ENCODE measurements at places on chromosomes 2 and 18.
A peak's percentile ranks its signal among the peaks of the same experiment; 100 is the strongest.

GRCh38 chr2:218716070-218716469, 5.4 kb downstream of the TTLL4 start:
- DNase-seq, result no peak

DNA sequence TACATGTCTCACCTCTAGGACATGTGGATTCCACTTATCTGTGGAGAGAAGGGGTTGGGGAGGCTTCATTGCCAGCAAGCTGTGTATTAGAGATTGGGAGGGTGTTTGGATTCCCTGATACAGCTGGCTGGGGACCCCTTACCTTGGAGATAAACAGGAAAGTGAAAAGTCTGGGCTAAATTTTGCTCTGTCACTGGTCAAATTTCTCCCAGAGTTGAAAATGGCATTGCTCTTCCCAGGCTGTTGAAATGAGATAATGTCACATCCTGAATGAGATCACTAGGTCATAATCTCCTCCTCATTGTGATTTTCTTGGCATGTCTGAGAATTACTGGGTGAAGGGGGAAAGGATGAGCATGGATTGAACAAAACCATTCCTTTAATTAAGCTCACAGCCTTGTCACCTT, 265.0 kb upstream of the PARD3B start:
- no peak for DNase-seq

DNA sequence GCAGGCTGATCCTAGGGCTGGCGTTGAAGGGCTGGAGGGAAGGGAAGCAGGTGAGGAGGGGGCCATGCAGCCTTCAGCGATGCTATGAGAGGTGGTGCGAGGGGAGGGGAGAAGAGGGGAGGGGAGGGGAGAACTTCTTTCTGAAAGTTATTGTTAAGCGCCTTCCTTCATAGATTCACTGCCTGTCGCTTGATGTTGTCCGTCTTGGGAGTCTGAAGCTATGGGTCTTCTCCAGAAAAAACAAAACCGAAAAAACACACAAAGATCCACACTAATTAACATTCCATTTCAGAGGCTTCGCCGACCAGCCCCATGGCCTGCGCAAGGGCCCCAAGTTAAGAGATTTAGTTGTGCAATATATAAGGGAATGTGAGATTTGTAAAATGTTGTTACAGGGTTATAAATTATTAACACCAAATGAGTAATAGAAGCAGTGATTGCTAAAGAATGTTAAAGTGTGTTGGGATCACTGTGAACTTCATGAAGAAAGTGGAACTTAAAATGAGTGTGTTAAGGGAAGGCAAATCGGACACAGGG, 758 bp downstream of the CFAP221 start:
- no peak for DNase-seq

DNA sequence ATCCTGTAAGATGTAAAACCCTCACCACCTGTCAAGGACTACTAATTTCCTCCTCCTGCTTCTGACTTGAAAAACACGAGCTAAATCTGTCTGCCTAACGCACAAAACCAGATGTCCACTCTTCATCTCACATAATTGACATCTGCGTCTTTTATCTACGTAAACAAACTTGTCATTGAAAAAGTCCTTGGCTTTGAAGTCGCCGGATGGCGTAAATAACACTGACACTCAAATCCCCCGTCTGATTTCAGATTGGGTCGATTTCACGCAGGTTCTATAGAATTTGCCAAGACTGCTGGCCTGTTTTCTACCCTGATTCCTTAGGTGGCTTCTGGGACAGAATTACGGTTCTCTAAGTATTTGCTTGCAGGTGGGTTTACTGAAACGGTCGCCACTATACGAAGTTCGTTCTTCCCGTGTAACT, 539 bp upstream of the MOB4 start:
- no peak for DNase-seq

- no peak for DNase-seq
Observed at GRCh38 chr2:190380962-190381412, 27.2 kb upstream of the MFSD6 start.

GRCh38 chr2:28292491-28292890, 100.2 kb upstream of the FOSL2 start:
- DNase-seq, result no peak

DNA sequence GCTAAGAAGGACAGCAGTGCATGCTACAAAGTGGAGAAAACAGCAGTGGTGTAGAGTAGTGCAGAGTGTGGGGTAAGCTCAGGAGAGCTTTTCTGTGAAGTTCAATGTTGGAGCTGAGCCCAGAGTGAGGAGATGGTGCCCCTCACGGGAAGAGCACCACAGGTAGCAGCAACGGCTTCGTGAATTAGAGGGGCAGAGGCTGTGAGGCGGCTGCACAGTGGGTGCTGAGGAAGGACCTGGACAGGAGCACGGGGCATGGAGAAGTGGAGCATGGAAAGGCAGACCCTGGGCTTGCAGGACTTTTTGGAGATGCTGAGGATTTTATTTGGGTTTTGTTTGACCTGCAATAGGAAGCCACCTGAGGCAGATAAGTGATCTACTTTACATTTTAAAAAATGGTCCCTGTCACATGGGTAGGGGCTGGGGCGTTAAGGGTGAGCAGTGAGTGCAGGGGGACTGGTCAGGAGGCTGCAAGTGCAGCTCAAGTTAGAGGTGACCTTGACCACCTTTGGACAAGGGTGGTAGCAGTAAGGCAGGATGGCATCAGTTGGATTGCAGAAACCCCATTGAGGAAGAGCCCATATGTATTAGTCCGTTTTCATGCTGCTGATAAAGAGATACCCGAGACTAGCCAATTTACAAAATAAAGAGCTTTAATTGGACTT, 85.0 kb downstream of the MYCN start:
- no peak for DNase-seq

GRCh38 chr2:121128741-121129659, 156.0 kb downstream of the TFCP2L1 start:
- DNase-seq, result no peak

- no peak for DNase-seq
Observed at GRCh38 chr2:28692411-28692810, 59.2 kb upstream of the PPP1CB start.

DNA sequence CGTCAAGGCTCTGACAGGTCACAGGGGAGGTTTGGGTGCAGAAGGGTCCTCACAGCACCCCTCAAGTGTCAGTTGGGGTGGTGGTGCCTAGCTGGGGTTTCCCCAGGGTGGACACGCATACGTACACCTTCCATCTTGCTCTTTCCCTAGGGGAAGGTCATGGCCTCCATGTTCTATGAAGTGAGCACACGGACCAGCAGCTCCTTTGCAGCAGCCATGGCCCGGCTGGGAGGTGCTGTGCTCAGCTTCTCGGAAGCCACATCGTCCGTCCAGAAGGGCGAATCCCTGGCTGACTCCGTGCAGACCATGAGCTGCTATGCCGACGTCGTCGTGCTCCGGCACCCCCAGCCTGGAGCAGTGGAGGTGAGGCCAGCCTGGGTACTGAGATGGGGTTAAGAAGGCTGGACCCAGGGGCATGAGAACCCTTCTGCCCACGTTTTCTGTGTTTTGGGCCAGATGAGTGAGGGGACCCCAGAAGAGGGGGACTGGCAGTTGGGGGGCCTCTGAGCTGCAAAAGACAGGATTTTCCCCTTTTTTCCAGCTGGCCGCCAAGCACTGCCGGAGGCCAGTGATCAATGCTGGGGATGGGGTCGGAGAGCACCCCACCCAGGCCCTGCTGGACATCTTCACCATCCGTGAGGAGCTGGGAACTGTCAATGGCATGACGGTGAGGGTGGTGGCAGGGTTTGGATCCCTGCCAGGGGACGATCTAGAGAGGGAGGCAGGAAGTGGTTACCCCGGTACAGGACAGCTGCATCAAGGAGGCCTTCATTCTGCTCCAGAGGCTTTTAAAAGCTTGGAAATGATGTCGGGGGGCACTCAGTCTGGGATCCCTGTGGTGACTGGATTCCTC, 20.9 kb downstream of the SLC30A3 start:
- no peak for DNase-seq

DNA sequence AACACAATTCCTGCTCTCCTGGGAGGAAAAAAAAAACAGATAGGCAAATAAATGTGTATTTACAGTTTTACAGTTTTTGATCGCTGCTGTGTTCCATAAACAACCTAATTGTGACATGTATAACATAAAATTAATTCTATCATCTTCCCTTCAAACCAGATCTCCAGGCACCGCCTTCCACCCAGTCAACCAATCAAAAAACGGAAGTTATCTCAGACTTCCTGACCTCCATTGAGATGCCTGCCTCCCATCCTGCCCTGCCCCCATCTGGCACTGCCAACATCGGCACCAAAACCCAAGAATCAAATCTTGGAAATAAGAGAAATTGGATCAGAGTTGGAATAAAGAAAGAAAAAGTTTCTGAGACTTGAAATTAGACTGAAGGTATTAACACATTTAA, 3.1 kb upstream of the RIOK3 start:
- DNase-seq, result no peak

DNA sequence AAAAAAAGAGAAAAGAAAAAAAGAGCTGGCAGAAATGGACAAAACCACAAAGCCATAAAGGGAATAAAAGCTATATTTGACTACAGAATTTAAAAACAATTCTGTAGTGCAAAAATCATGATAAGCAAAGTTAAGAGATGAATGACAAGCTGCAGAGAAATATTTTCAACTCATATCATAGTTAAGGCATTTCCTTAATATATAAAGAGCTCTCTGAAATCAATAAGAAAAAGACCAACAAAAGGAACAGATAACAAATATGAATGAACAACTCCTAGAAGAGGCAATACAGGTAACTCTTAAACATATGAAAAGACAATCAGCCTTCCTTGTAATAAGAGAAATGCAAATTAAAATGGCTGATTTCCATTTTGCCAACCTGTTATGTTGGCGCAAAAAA, 26.2 kb downstream of the OTOF start:
- no peak for DNase-seq

- no peak for DNase-seq
Observed at GRCh38 chr2:147096671-147097070, 748.2 kb upstream of the ACVR2A start.

DNA sequence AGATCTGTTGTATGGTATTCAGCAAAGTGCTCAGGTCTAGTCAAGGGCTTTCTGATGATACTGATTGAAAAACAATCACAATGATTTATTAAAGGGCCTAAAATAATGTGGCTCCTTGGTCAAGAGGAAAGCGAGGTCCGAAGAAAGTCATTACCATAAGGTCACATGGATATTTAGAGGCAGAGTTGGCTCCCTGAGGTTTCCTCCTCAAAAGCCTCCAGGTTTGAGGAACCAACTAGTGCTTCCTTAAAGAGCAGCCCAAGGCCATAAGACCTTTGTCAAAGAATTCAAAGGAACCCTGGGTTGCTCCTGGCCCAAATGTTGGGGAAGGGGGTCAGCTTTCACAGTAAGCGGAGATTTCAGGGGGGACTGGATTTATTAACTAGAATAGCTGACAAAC, 280.7 kb upstream of the ATP5MC3 start:
- DNase-seq, result no peak

GRCh38 chr2:85537600-85538506, 1.1 kb upstream of the MAT2A start:
- DNase-seq, result peak; percentile 21

GRCh38 chr2:55720417-55720816, 26.8 kb upstream of the PNPT1 start:
- no peak for DNase-seq

DNA sequence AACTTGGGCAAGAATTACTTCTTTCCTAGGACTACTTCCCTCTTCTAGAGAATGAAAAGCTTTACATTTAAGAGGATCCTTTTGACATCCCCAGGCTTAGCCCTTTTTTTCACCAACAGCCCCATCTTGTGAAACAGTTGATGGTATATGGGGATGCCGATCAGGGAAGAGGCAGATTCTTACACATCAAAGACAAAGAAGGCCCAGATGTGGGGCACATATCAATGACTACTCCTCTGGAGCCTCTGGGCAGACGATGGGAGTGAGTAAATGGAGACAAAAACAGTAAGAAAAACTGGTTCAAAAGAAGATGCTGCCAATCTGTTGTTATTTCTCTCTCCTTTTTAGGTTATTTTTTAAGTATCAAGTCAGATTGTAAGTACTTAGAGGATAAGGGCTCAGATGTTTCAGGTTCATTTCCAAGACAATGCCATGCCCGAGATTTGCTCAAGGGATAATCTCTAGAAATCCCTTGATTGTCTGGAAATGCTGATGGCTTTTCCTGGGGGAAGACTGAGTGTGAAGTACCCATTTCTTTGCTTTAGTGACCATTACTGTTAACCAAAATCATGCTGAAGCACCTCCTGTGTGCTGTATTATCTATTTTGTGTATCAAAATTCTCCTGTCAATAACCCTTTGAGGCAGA, 117.5 kb downstream of the EPHA4 start:
- no peak for DNase-seq

- no peak for DNase-seq
Observed at GRCh38 chr2:190545555-190546385, 11.2 kb upstream of the NEMP2 start.

- DNase-seq, result no peak
Observed at GRCh38 chr2:183078163-183078463, 434 bp upstream of the DUSP19 start.

DNA sequence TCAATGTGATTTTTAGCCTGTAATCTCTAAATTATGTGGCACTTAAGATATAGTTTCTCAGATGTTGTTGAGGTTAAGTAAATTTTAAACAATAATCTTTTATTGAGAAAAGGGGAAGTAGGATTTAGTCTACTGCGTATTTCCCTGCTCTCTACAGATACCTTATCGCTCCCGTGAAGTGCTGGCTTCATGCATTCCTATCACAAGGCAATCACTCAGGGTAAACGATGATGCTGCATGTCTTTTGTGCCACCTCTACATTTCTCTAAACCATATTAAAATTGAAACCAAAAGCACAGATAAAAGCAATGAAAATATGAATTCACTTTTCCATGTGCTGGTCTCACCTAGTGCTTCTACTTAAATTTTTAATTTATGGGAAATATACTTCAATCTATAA, 14.4 kb upstream of the RPE start:
- no peak for DNase-seq

- no peak for DNase-seq
Observed at GRCh38 chr2:7619203-7619970, 702.2 kb downstream of the RNF144A start.

- DNase-seq, result no peak
Observed at GRCh38 chr2:167706800-167707199, 540.6 kb downstream of the STK39 start.

GRCh38 chr2:100563407-100564247, 834 bp downstream of the PDCL3 start:
- no peak for DNase-seq

- no peak for DNase-seq
Observed at GRCh38 chr2:138455691-138456090, 45.9 kb upstream of the SPOPL start.

- DNase-seq, result no peak
Observed at GRCh38 chr2:236512267-236512666, 57.4 kb upstream of the ACKR3 start.

GRCh38 chr2:181686576-181687185, 6.4 kb upstream of the NEUROD1 start:
- no peak for DNase-seq

All from activated T-cell treated with anti-CD3 and anti-CD28 coated beads for 24 hours (primary cell).